Heart right ventricle (tissue), 16 donors: ENCODE measurements at places on chromosomes 6 and 20. TPM values are rescaled to one million over a fixed set of nuclear protein-coding genes. Genes with fewer than 3 reads are reported as not detected.
A peak's percentile ranks its signal among the peaks of the same experiment; 100 is the strongest.

DNA sequence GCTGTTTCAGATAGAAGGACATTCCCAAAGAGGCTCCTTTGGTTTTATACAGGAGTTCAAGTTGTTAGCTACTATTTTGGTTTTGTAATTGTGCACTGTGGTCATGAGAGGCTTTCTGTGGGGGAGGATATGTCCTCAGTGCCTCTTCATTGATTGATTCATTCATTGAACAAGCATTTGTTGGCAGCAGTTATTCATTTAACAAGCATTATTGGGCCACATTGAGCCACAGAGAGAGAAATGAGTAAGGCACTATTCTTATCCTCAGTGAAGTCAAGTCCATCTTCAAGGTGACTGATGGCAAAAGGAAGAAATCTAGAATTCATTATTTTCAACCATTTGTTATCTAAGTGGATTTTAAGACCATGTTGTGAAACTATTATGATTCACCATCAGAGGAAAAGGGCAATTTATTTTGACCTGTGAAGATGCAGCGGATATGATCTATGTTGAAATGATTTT lies 697.2 kb upstream of the CITED2 start:
- DNase-seq: no peak
- no peaks in the 10 kb centered on the region for H3K36me3 ChIP-seq
- H3K4me1 ChIP-seq: peaks cover 18% of the 10 kb centered on the region
- H3K4me3 ChIP-seq: no peak overlapping the region
- H3K27ac ChIP-seq: peak overlapping the region; percentile 30
- no peaks in the 10 kb centered on the region for H3K27me3 ChIP-seq

The SERPINB1 gene
- 16.3 TPM for polyA plus RNA-seq

GRCh38 chr6:40197371-40197770 lies 263.1 kb upstream of the MOCS1 start:
- H3K27me3 ChIP-seq: peaks cover 9% of the 10 kb centered on the region
- no peaks in the 10 kb centered on the region for H3K4me1 ChIP-seq
- DNase-seq: no peak
- no peak overlapping the region for H3K4me3 ChIP-seq
- no peak overlapping the region for H3K27ac ChIP-seq
- H3K36me3 ChIP-seq: no peaks in the 10 kb centered on the region

The DEFB126 gene
- not detected for polyA plus RNA-seq

GRCh38 chr6:45001663-45002062 lies 326.5 kb upstream of the RUNX2 start:
- no peak for DNase-seq
- peak overlapping the region; percentile 4 for H3K27ac ChIP-seq
- H3K36me3 ChIP-seq: no peaks in the 10 kb centered on the region
- no peaks in the 10 kb centered on the region for H3K27me3 ChIP-seq
- no peak overlapping the region for H3K4me3 ChIP-seq

DNA sequence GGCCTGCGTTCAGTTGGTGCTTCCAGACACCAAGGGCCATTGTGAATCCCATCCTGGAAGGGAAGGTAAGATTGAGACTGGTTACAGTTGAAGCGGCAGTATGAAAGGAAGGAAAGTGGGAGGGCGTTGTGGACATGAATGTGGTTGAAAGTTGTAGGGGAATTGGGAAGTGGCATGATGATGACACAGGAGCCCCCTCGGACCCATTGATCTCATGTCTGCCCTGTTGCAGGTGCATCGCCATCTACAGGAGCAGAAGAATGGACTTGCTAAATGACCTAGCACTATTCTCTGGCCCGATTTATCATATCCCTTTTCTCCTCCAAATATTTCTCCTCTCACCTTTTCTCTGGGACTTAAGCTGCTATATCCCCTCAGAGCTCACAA lies 5.5 kb downstream of the HLA-DQA1 start:
- H3K36me3 ChIP-seq: no peaks in the 10 kb centered on the region
- no peaks in the 10 kb centered on the region for H3K27me3 ChIP-seq
- DNase-seq: no peak
- no peaks in the 10 kb centered on the region for H3K4me1 ChIP-seq
- H3K27ac ChIP-seq: no peak overlapping the region

The AURKA gene
- polyA plus RNA-seq: 2.4 TPM

The LRFN2 gene
- polyA plus RNA-seq: not detected

DNA sequence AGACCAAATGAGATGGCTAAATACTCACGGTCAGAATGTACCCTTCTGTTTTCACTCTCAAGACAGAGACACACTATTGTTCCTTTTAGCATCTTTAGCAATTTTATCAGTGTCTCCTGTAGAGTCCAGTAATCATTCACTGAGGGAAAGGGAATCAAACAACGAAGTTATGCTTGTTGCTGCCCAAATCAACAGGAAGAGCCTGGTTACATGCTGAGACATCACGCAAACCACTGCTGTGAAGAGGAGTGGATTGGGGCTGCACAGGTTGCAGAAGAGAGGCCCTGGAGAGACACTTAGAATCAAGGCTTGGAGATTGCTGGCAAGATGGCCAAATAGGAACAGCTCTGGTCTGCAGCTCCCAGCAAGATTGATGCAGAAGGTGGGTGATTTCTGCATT lies 40.5 kb upstream of the B3GAT2 start:
- DNase-seq: no peak
- no peaks in the 10 kb centered on the region for H3K4me1 ChIP-seq
- H3K27me3 ChIP-seq: no peaks in the 10 kb centered on the region

The APOM gene
- polyA plus RNA-seq: 3.2 TPM

DNA sequence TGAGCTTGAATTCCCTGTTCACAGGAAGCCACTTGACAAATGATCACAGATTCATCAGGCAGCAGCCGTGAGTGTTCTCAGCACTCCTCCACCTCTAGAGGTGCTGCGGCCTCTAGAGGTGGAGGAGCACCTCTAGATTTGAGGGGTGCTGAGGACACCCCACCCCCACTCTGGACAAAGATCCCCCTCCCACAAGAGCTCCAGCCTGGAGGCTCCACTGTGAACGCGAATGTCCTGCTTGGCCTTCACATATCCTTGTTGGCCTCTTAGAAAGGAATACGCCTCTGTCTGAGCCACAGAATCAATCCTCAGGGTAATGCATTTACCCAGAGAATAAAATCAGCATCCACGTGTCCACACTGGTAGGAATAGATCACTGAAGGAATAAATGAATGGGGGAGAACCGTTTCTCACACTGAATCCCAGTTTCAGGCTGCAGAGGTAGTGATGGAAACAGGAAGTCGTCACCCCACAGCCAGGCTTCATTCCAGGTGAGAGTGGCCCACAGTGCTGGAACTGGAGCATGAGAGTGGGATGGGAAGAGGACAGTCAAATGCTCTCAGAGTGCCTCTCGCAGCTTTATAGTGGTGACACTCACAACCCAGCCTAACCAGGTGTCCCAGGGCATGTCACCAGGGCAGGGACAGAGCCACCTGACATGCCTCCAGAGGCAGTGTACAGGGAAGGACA lies 16.6 kb downstream of the NPEPL1 start:
- no peaks in the 10 kb centered on the region for H3K27me3 ChIP-seq
- no peak for DNase-seq
- H3K4me1 ChIP-seq: no peaks in the 10 kb centered on the region
- H3K27ac ChIP-seq: no peak overlapping the region

GRCh38 chr6:116387374-116387773 lies 16.6 kb downstream of the DSE start:
- no peak overlapping the region for H3K27ac ChIP-seq
- no peaks in the 10 kb centered on the region for H3K36me3 ChIP-seq
- peaks cover 41% of the 10 kb centered on the region for H3K4me1 ChIP-seq
- no peaks in the 10 kb centered on the region for H3K27me3 ChIP-seq
- H3K4me3 ChIP-seq: no peak overlapping the region
- DNase-seq: no peak

DNA sequence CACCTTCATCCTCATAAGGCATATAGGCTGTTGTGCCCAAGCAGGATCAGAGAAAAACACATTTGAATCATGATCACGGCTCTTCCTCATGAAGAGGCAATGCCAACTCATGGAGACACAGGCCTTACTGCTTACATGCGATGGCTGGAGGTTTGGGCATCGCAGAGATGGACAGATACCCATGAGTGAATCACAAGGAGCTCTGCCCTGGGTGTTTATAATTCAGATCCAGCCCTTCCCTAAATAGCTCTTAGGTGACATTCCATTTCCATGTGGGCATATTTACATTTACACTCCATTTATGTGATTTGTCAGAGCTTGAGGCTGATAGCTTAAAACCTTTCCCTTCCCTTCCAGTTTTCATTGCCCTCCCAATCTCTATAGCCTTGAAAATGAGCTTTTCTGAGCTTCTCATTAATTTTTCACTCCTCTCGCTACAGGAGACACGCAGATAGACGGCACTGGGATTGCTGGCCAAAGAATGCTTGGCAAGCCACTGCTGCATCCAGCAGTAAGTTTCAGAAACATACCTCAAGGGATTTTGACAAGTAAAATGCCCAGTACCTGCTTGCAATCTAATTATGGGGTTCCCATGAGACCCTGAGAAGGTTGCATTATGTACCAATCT lies 249.1 kb downstream of the TBC1D7 start:
- no peak overlapping the region for H3K4me3 ChIP-seq
- H3K36me3 ChIP-seq: no peaks in the 10 kb centered on the region
- no peaks in the 10 kb centered on the region for H3K27me3 ChIP-seq
- H3K4me1 ChIP-seq: peaks cover 29% of the 10 kb centered on the region

The COL12A1 gene
- 6.2 TPM for polyA plus RNA-seq

GRCh38 chr20:35318502-35319157 lies 26.4 kb upstream of the FAM83C start:
- H3K27ac ChIP-seq: no peak overlapping the region
- H3K4me3 ChIP-seq: no peak overlapping the region
- H3K27me3 ChIP-seq: no peaks in the 10 kb centered on the region
- peak; percentile 23 for DNase-seq

DNA sequence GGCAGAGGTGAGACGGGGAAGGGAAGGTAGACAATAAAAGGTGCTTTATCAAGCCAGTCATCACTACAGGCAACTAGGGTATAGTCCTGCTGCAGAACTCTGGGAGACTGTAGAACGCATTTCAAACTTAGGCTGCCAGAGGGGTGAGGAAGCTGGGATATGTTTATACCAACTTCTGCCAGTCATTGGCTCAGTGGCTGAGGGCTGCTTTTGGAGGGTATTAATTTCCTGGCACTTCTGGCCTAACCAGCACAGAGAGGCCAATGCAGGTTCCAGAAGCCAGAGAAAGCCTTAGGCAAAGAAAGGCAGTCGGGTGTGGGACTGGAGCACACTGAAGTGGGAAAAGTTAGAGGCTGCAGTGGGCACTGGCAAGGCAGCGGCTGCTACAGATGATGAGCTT lies 3.9 kb upstream of the CPNE5 start:
- peaks cover 41% of the 10 kb centered on the region for H3K4me1 ChIP-seq
- no peaks in the 10 kb centered on the region for H3K27me3 ChIP-seq
- H3K36me3 ChIP-seq: no peaks in the 10 kb centered on the region
- DNase-seq: no peak

DNA sequence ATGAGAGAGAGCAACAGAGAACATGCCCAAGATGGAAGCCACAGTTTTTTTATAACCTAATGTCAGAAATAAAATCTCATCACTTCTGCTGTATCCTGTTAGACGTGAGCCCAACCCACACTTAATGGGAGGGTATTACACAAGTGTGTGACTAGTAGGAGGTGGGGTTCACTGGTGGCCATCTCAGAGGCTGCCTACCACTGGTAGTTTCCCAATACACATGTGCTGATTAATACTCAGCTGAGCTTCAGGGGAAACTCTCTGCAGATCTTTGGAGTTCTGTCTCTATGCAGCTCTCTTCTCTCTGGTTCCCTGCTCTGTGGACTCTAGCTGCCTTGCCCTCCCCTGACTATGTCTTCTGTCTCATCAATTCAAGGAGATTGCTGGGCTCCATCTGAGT lies 35.7 kb downstream of the CNBD2 start:
- H3K36me3 ChIP-seq: no peaks in the 10 kb centered on the region
- H3K4me3 ChIP-seq: no peak overlapping the region
- H3K27ac ChIP-seq: no peak overlapping the region
- no peaks in the 10 kb centered on the region for H3K4me1 ChIP-seq
- no peaks in the 10 kb centered on the region for H3K27me3 ChIP-seq
- DNase-seq: no peak

The PTCRA gene
- polyA plus RNA-seq: 0.09 TPM

GRCh38 chr6:20946022-20946421 lies 411.8 kb downstream of the CDKAL1 start:
- no peak for DNase-seq
- no peaks in the 10 kb centered on the region for H3K27me3 ChIP-seq
- no peak overlapping the region for H3K27ac ChIP-seq
- no peaks in the 10 kb centered on the region for H3K4me1 ChIP-seq

DNA sequence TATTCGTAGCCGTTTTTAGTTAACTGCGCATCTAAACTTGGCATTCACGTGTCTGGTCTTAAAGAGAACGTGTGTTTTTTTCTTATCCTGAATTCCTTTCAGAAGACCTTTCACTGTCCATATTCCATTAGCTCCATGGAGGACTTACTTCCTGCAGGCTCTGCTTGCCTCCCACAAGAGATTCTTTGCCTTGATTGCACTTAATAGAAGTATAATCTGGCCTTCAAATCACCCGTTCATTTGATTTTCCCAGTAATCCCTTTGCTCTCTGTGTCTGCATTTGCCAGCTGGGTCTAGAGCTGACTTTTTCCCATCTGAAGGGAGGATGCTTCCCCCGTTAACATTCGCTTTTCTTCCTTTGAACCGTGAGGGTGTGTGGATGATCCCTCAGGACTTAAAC lies 79.5 kb downstream of the RNF182 start:
- H3K4me3 ChIP-seq: no peak overlapping the region
- no peak for DNase-seq
- no peaks in the 10 kb centered on the region for H3K36me3 ChIP-seq
- no peaks in the 10 kb centered on the region for H3K4me1 ChIP-seq

DNA sequence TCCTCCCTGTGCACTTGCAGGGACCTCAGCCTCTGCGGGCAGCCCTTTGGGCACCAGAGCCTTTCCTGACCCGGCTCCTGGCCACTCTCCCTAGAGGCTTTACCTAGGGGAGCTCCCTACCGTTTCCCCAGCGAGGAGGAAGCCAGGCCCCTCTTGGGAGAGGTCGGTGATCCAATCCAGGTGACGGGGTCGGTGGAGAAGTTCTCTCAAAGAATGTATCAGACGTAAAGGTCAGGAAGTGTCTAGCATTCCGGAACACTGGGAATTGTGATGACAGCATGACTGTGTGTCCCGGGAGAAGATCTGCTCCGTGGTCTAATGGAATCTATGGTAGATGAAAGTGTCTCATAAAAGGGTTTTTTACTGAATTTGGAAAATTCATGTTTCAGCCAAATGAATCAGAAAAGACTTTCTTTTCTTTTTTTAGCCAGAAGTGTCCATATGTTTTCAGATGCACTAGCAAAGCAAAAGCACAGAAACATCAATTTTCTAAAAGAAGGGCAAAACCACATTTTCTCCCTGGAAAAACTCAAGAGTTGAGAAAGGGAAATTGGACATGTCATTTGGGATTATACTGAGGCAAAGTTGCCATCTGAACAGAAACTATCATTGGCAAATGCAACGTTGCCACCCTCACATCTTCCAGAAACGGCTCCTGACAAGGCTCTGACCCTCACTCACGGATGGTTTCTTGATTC lies 289.4 kb downstream of the THBS2 start:
- no peak for DNase-seq
- no peaks in the 10 kb centered on the region for H3K36me3 ChIP-seq
- peaks cover 4% of the 10 kb centered on the region for H3K27me3 ChIP-seq

The ADGRG6 gene
- polyA plus RNA-seq: 0.93 TPM

- H3K27me3 ChIP-seq: peaks cover 8% of the 10 kb centered on the region
- H3K4me1 ChIP-seq: peaks cover 13% of the 10 kb centered on the region
- H3K4me3 ChIP-seq: no peak overlapping the region
- DNase-seq: no peak
- H3K27ac ChIP-seq: no peak overlapping the region
Measured at GRCh38 chr20:60053125-60053817, 95.0 kb downstream of the CDH26 start.

The QKI gene
- polyA plus RNA-seq: 74.7 TPM
